ENCODE measurements at places on chromosomes 6 and 20.

- DNase-seq = no peak
Measured at GRCh38 chr6:33320315-33321181, 3.0 kb upstream of the ZBTB22 start.

DNA sequence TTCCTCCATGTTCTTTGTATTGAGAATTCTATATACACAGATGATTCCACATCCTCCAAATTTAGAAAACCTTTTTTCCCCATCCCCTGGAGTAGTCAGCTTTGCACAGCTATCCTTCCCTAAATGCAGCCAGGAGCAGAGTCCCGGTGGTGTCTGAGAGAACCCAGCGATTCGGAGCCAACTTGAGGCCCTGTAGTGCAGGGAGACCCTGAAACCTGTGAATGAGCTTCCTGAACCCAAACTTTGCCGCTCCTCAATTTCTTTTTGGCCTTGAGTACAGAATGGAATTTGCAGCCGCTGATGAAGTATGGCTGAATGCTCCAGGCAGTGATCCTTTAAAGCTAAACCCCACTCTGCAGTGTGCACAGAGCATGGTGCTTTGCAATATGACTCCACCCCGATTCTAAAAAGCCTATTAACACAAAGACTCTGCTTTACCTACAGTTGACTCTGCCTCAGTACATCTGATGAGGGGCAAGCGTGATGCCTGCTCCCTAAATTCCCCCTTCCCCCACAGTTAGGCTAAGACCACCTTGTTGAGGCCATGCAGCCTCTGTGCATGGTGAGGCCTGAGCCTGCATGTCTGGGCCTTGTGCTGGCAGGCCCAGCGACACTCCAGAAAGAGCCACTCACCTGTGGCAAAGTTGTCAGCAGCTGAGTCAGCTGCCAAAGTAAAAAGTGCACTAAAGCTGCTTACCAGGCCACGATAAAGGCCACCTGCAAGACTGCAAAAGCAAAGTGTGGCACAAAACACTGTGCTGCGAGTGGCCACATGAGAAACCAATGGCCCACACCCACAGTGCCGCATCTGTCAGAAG, 82.1 kb downstream of the PLEKHG1 start:
- DNase-seq = no peak

DNA sequence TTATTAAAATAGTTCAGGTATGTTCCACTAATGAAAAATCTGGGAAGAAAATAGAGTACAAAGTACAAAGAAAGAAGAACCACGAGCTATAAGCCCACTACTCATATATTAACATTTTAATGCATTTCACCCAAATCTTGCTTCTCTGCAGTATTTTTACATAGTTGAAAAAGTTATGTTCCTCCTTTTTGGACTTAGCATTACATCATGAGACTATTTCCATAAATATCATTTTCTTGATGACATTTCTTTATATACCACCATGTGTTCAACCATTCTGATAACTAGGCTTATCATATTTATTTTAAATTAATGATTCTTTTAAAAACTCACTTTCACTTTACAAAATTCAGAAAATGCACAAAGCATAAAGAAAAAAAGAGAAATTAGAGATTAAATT, 3.0 kb downstream of the IPCEF1 start:
- no peak for DNase-seq

DNA sequence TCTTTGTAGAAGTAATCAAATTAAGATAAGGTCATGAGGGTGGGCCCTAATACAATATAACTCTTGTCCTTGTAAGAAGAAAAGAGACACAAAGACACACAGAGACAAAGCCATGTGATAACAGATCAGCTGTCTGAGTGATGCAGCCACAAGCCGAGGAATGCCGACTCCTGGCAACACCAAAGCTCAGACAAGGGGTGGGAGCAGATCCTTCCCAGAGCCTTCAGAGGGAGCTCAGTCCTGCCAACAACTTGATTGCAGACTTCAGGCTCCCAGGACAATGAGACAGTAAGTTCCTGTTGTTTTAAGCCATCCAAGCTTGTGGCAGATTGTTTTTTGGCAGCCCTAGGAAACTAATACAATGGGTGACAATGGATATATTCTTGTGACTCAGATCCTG, 325.0 kb upstream of the AGPAT4 start:
- no peak for DNase-seq

GRCh38 chr6:157748839-157749571, 74.0 kb upstream of the SNX9 start:
- DNase-seq = no peak

- DNase-seq = no peak
Measured at GRCh38 chr6:56486681-56487080, 156.0 kb downstream of the DST start.

- DNase-seq = no peak
Measured at GRCh38 chr20:29409833-29410805, 1847.3 kb upstream of the DEFB115 start.

DNA sequence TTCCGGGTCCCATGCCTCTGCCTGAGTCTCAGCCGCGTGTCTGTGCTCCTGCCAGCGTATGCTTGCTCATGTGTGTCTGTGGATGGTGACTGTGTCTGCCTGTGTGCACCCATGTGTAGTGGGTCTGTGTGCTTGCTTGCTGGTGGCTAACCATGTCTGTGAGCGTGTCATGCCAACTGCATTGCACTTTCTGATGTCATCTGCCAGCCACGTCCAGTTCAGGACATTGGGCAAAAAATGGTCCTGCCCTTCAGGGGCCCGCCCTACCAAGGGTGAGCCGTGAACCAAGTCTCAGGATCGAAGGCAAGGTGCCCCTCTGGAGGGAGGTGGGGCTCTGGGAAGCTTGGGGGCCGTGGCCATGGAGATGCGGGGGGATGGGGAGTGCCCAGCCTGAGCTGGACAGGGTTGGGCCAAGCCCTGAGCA, 9.4 kb upstream of the ZBTB46 start:
- no peak for DNase-seq

DNA sequence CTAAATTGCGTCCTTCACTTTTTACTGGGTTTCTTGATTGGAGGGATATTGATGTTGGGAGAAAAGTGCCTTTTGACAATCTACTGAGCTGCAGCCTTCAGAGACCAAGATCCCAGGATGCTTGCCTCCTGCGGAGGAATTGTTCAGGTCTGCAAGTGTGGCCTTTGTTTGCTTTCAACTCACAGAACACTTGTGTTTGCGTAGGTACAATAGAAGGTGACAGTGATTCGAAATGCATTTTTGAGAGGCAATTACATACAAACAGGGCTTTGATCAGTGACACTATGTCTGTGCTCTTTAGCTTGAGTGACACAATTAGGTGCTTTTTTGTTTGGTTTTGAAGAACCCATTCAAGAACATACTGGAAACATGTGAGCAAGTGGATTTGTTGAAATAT, 600.6 kb downstream of the QKI start:
- DNase-seq = no peak

DNA sequence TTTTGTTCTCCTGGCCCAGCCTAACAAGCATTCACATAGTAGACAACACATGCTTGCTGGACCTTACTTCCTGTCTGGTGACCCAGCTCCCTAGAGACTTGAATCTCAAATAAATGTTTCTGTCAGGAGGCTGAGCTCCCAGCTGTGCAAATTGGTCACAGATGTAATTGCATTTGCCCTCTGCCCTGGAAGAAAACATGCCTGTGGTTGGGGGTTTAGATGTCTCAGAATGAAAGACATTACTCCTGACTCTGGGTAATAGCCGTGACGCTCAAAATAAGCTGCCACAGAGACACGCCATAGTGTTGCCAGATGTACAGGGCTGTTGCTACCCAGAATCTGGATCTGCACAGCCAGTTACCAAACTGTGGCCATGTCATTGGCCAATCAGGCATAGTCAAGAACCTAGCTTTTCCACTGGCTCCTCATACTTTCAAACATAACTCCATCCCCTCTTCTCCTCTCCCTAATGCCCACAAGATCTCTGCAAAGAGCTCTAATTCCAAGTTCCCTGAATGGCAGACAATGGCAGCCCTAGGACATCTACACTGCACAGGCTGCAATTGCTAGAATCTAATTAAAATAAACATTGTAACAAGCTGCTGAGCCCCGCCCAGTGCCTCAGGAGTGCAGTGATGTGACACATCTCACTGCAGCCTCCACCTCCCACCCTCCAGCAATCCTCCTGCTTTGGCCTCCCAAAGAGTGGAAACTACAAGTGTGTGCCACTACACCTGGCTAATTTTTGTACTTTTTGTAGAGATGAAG, 32.8 kb upstream of the GMPR start:
- no peak for DNase-seq

- no peak for DNase-seq
Measured at GRCh38 chr6:166927240-166927934, 29.0 kb downstream of the RNASET2 start.

DNA sequence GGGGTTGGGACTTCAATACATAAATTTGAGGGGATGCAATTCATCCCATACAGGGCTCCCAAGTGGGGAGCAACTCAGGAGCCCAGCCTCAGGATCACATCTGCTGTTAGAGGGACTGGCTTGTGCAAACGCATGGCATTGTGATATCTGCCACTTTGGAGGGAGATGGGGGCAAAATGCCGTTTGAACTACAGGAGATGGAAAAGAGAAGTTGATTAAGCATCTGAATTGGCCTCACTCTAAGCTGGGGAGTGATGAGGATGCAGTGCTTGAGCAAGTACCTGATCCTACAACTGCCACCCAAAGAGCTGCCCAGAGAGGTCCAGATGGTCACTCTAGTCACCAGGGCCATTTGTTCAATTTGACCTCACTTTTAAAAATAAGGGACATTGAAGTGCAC, 2.0 kb downstream of the LY86 start:
- DNase-seq = no peak

DNA sequence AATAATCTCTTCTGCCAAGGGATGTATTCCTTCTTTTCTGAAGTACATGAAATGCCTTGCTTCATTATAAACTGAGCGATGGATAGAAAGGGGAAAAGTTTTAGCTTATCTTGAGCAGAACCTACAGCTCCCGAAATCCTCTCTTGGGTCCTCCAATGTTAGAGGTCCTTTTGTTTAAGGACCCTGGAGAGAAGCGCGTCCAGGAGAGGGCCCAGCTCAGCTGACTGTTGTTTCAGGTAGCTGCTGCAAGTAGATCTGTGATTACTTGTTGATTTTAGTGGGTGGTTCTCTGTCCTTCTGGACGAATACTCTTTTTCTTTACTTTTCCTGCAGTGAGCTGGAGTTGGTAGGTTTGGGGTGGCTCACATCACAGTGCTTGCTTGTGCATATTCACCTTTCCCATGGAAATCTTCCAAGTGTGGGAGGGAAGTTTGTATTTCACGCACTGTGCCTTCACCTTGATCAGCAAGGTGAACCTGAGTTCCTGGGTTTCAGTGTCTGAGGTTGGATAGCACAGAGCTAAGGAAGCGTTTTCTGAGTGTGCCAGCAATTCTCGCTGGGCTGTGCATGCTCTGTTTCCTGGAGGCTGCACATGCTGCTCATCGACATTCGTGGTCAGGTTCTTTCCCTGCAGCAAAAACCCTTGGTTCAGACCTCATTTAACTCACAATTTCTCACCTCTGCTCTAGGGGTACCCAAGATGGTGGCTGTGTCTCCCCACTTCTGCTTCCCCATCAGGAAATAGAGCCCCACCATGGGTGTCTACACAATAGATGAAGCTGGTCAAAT, 176.3 kb downstream of the JARID2 start:
- no peak for DNase-seq

DNA sequence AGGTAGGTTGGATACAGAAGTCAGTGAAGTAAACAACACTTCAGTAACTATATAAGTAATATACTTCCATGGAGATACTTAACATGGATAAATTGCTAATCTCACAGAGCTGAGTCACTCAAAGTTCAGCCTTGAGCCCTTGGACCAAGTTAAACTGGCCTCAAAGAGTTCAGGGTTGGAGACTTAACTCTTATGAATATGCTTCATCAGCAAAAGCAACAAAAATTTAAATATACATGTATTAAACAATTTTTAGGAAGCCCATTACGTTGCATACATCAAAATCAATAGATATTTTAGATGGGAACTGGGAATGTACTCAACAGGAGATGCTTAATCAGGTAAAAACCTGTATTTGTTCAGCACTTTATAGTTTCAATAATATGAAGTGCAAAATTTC, 12.2 kb downstream of the MTCL3 start:
- no peak for DNase-seq

DNA sequence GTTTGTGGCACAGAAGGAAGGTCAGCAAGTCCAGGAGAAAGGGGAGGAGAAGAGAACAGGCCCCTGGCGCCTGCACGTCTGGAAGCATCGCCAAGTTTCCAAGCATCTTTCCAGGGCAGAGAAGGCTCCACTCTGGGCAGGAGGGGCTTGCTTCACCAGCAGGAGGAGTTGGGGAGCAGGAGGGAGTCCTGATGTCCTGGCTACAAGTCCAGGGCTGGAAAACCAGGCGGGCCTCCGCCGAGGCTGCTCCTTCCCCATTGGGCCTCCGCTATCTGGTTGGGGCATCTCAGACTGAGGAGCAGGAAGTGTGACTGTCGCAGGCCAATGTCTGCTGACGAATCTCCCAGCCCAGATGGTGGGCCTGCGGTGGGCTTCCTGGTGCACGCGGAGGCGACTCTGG, 421.9 kb downstream of the PREX1 start:
- DNase-seq = no peak

- no peak for DNase-seq
Measured at GRCh38 chr6:150672800-150673199, 73.1 kb downstream of the PLEKHG1 start.

- no peak for DNase-seq
Measured at GRCh38 chr6:84033523-84034451, at the start of gene MRAP2. MRAP2 (plus strand) TSS chr6:84033772; CDS start chr6:84055319, 21,547 bp downstream.

DNA sequence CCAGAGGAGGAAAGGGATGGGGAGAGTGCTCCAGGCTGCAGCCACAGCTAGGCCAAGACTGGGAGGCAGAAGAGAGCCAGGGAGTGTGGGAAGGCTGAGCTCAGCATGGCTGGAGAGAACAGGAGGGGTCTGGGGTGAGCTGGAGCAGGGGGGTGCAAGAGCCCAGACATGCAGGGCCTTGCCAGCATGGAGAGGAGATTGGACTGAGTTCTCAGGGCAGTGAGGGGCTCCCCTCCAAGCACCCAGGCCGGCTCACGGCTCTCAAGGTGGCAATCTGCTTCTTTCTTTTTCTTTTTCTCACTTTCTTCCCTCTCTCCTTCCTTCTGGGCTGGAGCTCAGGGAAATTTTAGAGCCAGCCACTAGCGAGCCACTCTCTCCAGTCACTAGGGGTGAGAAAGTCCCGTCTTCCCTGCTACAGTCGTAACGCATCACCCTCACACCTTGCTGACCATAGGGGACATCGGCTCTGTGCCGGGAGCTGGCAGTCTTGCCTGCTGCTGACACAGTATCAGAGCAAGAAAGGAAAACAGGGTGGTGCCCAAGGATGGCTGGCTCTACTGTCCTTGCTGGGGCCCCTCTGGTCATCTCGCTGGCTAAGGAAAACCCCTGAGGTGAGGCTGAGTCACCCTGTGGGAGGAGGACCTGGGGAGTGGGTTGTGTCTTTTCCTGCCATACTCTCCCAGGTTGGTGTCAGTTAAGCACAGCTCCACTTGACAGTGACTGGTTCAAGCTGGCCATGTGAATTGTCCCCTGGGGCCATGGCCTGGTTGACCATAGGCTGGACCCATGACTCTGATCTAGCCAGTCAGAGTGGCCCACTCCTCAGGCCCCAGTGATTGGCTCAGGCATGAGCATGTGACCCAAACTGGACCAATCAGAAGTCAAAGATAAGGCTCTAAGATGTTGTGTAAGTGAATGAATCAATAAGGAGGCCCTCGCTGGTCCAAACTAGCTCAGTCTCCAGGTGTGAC, 135.1 kb upstream of the PMEPA1 start:
- DNase-seq = no peak

- DNase-seq = no peak
Measured at GRCh38 chr6:43877036-43877435, 107.0 kb downstream of the VEGFA start.

GRCh38 chr20:45052698-45053429, 48.1 kb downstream of the KCNS1 start:
- no peak for DNase-seq

- no peak for DNase-seq
Measured at GRCh38 chr20:2133318-2134183, 31.9 kb downstream of the STK35 start.

- DNase-seq = no peak
Measured at GRCh38 chr6:106874481-106874880, 100.0 kb downstream of the CD24 start.
